ENCODE measurements at places on chromosomes 1 and 21. TPM values are rescaled to one million over a fixed set of nuclear protein-coding genes. Genes with fewer than 3 reads are reported as not detected.

The TIE1 gene
- total RNA-seq: 0.21 TPM

The CCDC27 gene
- total RNA-seq: not detected

The IL24 gene
- total RNA-seq: not detected

The PCP4 gene
- 0.81 TPM for total RNA-seq

DNA sequence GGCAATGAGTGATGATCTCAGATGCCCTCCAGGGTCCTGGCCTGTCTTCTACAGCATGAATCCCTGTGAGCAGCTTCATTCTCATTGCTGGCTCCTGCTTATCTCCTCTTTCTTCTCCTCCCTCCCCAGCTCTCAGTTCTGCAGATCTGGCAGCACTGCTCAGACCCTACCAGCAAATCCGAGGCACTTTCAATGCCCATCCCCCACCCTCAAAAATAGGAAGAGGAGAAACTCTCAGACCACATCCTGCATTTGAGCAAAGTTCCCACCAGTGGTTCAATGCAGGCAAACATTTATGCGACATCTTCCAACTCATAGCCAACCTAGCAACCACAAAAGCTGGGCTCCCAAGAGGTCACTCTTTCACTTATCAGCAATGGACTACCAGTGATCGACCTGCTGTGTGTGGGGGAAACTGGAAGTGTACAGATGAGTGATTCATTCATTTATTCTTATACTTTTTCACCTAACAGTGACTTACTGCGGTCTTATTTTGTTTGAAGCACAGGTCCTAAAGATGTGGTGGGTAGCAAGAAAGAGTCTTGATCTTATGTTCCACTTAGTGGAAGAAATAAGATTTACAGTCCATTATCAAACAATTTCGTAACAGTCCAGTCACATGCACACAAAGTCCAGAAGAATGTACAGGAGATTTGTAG lies 5.8 kb upstream of the CHI3L2 start:
- no peak for DNase-seq

DNA sequence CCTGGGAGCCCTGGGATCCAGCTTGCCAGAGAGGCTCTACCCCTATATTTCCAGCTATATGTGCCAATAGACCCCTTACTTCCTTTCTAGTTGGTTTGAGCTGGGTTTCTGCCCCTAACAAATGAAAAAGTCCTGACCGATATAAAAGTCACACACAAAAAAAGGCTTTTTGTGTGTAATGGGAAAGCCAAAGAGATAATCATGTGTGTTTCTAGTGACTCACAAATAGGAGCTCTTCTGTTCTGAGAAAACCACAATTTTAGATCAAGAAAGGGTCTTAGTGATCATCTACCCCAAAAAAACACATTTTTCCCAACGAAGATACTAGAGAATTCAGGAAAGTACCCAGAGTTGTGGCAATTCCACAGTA lies 23.0 kb upstream of the PLEKHA6 start:
- DNase-seq: no peak

GRCh38 chr1:156113282-156113950 lies 1.1 kb upstream of the LMNA start:
- peak; percentile 26 for DNase-seq

DNA sequence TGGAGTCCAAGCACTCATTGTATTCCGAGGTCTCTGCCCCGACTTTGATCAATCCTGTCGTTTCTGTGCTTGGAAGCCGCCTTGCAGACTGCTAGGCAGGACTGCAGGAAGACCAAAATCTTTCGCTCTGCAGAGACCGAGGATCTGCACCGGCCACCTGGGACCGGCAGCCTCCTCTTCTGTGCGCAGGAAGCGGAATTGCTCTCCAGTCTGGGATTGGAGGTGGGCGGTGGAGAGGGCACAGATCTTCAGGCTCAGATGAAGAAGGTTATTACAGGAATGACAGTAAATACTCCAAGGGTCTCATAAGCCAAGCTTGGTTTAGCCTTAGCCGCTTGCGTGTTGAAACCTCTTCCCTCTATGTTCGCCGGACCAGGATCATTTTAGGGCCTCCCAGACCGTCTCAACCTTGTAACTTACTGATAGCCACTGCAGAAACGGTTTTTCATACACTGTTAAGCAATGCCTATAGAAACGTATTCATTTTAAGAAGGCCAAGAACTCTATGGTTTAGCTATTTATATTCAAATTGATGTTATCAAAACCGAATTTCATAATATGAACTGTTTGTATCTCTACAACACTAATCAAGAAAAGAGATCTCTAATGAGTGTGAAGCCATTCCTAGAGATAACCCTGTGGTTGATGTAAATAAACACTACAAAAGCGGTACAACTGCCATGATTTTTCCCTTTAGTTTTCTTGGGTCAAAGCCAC lies 1.1 kb downstream of the MIA3 start:
- peak; percentile 56 for DNase-seq

- no peak for DNase-seq
Measured at GRCh38 chr1:173426057-173426456, 51.1 kb upstream of the PRDX6 start.

DNA sequence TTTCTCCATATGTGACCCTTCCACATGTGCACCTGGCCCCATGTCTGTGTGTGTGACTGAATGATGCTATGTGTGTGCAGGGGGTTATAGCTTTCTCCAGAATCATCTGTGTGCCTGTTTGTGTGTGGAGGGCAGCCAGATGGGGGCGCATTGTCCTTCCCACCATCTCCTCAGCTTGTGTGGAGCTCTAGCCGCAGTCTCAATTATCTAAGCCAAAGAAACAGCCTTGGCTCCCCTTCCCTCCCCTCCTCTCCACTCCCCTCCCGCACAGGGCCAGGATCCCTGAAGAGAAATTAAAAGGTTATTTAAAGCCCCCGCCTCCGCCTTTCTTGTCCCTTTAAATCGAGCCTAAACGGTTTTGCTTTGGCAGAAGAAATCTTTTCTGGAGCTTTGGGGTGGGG lies 1.8 kb upstream of the DMBX1 start:
- peak; percentile 90 for DNase-seq

DNA sequence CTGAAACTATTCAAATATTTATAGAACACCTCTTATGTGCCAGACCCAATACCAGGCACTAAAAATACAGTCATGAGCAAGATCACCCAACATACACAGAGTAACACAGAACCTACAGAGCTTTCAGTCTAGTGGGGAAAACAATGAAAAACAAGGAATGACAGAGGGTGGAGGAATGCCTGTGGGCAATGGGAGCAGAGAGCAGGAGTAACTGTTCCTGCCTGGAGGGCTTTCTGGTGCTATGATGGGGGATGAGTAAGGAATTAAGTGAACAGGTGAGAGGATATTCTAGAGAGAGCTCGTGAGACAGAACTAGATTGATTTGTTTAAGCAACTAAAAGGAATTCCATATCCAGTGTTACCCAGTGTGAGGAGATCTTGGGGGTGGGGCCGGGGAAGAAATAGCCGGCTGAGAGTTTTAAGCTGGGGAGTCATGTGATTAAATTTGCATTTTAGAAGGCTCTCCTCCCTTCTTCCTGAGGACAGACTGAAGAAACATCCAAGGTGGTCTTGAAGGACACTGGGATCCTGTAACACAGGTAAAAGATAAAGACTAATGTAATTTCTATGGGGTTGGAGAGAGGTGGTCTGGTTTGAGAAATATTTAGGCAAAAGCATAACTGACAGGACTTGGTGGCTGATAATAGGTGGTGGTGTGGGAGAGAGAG lies 2.1 kb upstream of the CD53 start:
- DNase-seq: no peak

DNA sequence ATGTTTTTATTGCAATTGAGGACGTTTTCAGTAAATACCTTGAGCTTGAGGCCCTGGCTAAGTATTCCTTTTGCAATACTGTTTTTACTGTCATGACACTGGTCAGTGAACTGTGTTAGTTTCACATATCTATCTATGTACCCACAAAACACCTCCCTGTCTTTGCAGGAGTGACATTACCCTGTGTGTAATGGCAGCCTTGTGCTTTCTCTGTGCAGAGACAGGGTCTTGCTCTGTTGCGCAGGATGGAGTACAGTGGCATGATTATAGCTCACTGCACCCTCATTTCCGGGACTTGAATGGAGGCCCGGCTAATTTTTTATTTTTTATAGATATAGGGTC lies 8.9 kb downstream of the YBX1 start:
- DNase-seq: no peak

- DNase-seq: no peak
Measured at GRCh38 chr21:24259241-24259640, 1348.0 kb downstream of the MRPL39 start.

- no peak for DNase-seq
Measured at GRCh38 chr1:47759936-47760629, 237.1 kb downstream of the TRABD2B start.

GRCh38 chr1:231808990-231809389 lies 182.4 kb downstream of the DISC1 start:
- DNase-seq: no peak

Data from neural progenitor cell (in vitro differentiated cells).